ENCODE measurements at places on chromosomes 3 and 15.
A peak's percentile ranks its signal among the peaks of the same experiment; 100 is the strongest.

- no peak for DNase-seq
Observed at GRCh38 chr3:40997711-40998519, 201.4 kb upstream of the CTNNB1 start.

DNA sequence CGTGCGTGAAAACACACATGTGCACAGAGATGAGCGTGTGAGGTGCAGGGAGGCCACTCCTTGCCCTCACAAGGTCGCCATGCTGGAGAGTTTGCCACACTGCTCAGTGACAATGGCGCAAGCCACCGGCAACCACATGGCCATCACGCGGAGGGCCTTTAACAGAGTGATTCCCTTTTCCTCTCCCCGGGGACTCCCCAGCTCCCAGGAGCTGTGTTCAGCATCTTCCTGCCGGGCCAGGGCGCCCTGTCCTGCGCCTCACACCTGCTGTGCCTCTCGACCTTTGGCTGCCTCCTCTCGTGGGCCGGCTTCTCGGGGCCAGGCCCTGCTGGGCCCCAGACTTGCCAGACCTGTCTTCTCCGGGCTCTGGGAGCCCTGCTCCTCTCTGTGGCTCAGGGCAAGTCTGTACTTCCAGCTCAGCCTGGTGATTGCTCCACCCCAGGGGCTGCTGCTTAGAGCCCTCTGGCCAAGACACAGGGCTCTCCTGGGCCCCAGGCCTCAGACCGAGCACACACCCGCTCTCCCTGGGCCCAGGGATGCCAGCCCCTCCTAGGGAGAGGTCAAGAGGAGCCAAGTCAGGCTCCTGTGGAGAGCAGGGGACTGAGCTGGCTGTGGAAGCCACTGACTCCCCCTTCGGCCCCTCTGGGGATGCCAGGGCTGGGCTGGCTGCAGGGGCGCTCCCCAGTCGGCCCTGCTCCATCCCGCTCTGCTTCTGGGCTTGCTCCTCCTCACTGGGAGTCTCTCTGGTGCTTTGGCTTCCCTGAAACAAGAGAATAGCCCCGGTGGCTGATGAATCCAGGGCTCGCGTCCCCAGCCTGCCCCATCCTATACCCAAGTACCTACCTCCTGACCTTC, 5.6 kb downstream of the CCDC9B start:
- no peak for DNase-seq

GRCh38 chr15:98997312-98997711, 10.3 kb downstream of the PGPEP1L start:
- no peak for DNase-seq

DNA sequence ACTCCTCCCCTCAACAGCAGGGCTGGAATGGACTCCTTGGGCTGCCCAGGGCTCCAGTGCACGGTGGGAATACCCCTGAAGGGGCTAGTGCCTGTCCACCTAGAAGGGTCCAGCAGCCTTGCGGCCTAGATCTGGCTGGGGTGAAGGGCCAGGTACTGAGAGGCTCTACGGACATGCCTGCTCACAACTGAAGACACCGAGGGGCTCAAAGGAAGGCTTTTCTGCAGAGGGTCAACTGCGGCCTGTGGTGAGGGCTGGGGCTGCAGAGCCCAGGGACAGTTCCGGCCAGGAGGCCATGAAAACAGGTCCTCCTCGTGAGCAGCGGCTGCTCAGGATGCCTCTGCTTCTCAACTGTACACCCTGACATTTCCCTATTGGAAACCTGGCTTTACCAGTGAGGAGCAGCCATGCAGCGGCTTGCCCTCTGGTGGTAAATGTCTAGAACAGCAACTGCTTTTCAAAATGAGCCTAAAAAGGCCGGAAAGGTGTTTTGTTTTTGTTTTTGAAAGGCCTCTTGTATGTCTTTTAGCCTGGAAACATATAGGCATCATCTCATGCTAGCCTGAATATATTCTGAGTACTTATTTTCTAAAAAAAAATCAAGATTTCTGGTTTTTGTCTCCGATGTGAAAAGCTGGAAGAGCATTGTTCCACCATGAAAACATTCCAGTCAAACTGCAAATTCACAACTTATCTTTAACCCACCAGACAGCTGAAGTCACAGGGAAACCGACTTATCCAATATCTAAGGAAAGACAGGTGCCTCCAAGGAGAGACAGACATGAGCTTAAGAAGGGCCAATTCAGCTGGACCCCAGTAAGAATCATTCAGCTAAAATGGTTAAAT, 163.4 kb downstream of the KLF13 start:
- peak; percentile 52 for DNase-seq

GRCh38 chr15:73631915-73632669, 1.1 kb downstream of the NPTN start:
- DNase-seq: peak; percentile 80

DNA sequence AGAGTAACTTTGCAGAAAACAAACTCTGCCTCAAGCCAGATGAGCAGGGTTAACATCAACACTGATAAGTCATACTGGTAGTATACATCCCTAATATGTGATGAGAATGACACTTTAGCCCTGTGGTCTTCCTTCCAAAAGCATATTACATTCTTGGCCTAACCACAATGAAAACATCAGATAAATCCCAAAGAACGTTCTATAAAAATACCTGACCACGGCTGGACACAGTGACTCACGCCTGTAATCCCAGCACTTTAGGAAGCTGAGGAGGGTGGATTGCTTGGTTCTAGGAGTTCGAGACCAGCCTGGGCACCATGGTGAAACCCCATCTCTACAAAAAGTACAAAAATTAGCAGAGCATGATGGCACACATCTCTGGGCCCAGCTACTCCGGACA, 4.7 kb downstream of the TMCC1 start:
- peak; percentile 91 for DNase-seq

GRCh38 chr3:171614318-171614921, 154.2 kb upstream of the TNIK start:
- peak; percentile 3 for DNase-seq

DNA sequence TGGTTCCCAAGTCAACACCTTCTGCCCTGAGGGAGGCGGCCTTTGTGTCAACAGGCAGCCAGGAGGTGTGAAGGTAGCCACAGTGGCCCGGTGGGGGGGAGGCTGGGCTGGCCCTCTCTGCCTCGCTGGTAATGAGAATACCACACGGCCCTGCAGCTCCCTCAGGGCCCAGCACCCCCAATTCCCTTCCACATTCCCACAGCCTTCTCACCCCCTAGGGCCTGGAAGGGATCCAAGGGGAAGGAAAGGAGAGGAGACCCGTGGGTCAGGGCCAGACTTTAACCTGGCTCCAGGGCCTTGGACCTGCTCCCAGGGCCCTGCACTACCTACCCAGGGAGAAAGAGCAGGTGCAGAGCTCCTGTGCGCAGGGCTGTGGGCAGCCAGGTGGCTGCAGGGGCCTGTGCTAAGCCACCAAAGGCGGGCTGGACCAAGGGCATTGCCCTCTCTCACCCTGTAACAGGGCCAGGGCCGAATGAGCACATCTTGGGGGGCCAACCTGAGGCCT, 8.7 kb upstream of the MESP2 start:
- DNase-seq: no peak

DNA sequence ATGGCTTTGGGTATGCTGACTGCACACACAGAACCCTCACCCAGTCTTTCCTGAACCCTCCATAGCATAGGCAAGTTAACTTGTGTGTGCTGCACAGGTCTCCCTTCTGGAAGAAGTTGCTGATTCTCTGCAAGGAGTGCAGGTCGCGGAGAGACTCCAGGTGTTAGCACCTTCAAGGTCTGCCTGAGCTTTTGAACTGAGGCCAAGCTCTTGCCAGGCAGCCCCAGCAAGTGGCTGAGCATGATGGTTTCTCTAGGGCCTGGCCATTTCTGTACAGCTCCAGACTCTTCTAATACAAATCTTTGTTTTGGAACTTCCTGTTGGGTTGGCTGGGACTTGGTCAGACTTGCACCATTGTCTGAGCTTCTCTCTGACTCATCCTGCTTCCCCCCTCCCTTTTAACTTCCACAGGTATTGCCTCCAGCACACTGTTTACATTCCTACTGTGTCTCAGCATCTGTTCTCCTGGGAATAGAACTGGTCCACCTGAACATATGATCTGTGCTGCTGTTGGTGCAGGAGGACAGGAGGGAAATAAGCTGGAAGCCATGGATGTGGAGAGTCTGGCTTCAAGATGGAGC, 53.3 kb downstream of the KY start:
- no peak for DNase-seq

DNA sequence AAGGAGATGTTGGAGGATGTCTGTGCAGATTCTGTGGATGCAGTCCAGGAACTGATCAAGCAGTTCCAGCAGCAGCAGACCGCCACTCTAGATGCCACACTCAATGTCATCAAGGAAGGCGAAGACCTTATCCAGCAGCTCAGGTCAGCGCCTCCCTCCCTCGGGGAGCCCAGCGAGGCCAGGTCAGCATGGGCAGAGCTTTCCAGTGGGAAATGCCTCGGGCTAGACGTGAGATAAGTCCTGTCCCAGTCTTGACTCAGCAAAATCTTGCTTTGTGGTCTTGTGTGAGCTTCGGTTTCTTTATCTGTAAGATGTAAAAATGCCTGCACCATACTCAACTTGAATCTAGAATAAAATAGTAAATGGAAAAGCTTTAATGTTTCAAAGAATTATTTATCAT, 335.1 kb upstream of the UMPS start:
- no peak for DNase-seq

DNA sequence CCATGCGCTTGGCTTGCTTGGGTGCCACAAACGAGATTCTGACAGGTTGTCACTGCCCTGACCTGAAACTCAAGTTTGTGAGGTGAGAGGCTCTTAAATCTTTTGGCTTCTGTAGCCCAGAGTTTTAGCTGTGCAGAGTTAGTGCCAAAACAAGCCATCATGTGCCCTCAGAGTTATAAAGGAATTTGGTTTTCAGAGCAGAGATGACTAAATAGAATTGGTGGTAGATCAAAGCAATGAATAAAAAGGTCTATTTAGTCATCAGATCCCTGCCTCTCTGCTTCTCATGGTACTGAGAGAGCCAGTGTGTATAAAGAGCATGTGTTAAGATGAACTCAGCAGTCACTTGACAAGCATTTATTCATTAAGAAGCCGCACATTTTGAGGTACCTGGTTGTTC, 207.5 kb upstream of the DPH6 start:
- peak; percentile 66 for DNase-seq

- DNase-seq: no peak
Observed at GRCh38 chr15:52438047-52438446, 90.6 kb downstream of the MYO5A start.

DNA sequence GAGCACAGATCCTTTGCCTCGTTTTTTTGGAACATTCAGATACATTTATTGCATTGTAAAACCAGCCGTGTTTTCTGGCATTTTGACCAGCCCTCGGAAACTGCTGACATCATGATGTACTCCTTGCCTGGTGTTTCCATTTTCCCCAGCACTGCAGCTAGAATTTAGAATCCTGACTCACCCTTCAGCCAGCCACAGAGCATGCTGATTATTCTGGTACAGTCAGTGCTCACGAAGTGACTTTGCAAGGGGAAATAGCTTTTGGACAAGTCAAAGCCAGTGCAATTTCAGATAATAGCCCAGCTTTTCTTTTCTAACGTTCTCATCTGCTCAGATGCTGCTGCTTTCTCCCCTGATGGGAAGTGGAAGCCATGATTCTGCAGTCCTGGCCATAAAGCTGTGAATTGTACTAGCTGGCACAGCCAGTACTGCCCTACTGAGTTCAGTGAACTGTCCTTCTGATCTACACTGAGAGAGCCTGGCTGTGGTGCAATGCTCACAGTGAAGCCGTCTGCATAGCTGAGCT, 12.1 kb upstream of the CNBP start:
- peak; percentile 94 for DNase-seq

DNA sequence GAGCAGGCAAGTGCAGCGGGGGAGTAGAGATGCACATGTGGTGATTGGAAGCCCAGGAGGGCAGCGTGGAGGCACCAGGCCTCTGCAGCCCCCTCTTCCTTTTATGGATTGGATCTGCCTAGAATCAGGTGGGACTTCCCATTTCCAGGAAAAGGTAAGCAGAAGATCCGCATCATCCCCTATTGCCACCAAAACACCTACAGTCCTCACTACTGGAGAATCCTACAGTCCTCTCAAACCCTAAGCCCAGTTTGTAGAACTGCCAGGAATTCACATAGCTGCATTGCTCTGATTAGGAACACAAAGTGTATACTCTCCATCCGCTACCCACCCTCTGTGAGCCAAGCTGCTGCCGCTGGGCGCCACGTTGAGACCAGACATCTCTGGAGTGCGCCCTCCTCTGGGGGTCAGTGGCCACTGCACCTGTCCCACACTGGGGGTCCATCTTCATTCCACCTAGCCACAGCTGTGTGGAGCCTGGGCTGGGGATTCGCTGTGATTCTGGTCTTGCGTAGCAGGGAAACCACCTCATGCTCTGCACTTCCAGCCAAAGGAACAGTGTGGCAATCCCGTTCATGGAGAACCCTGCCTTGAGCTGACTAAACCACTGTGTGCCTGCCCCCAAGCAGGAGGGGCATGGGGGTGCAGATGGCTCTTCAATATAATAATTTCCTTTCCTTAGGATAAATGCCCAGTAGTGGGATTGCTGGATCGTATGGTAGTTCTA, 88.9 kb upstream of the PTX3 start:
- DNase-seq: no peak

- DNase-seq: peak; percentile 32
Observed at GRCh38 chr3:153210146-153210545, 48.1 kb downstream of the RAP2B start.

DNA sequence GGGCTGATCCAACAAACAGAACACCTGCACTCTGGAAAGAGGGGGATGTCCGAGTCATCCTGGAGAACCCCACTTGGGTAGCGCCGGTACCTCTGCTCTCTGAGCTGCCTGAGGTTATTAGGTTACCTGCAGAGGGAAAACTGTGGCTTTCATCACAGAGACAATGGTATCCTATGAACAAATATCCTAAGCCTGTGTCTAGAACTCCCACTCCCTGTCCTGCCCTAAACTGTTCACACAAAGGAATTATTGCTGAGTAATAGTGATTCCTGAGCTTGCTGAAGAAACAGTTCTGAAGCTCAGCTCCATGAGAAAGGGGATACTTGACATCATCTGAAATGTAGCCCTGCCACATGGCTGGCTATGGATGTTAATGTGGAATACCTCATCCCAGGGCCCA, 31.9 kb upstream of the WNT5A start:
- DNase-seq: peak; percentile 69

DNA sequence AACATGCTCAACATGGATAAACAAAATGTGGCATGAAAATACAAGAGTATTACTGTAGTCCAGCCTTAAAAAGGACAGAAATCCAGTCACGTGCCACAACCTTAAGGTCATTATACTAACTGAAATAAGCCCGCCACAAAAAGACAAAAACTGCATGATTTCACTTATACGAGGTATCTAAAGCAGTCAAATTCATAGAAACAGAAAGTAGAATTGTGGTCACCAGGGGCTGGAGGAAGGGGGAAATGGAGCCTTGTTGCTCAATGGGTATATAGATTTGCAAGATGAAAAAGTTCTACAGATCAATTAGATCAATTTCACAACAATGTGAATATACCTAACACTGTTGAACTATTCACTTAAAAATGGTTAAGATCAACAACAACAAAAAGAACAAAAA, 7.4 kb downstream of the GLB1 start:
- no peak for DNase-seq

GRCh38 chr3:90036939-90037469, 929.6 kb downstream of the EPHA3 start:
- DNase-seq: no peak

GRCh38 chr3:48938156-48938555, 19.5 kb downstream of the ARIH2 start:
- no peak for DNase-seq

GRCh38 chr3:159632128-159632527, 356.5 kb upstream of the IL12A start:
- DNase-seq: no peak

Data from fibroblast of skin of right quadriceps (primary cell).